ENCODE measurements at places on chromosomes 13 and 19. TPM values are rescaled to one million over a fixed set of nuclear protein-coding genes. Genes with fewer than 3 reads are reported as not detected.

WDR88 gene
- not detected for polyA plus RNA-seq

RSPH6A gene
- polyA plus RNA-seq: not detected

SYT5 gene
- polyA plus RNA-seq: 2.6 TPM

C5AR1 gene
- polyA plus RNA-seq: 0.13 TPM

All from Purkinje cell (primary cell).